ENCODE measurements at places on chromosomes 11 and 22.

DNA sequence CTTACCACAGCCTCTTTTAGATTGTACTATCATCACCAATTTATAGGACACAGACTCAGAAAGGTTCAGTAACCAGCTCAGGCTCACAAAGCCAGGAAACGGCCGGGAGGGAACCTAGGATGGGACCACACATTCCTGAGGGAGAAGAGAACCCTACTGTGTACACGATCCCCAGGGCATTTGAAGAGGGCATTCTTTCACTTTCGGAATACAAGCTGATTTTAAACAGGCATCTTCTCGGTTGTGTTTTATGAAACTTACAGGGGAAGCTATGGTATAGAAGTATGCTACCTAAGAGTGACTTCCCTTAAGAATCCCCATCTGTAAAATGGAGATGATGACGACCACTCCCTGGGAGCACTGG lies 19.0 kb downstream of the SMCO4 start:
- no peak for DNase-seq

- DNase-seq, result no peak
Measured at GRCh38 chr11:75689863-75690609, 21.2 kb upstream of the MAP6 start.

- DNase-seq, result no peak
Measured at GRCh38 chr11:119110439-119110838, 3.3 kb downstream of the C2CD2L start.

DNA sequence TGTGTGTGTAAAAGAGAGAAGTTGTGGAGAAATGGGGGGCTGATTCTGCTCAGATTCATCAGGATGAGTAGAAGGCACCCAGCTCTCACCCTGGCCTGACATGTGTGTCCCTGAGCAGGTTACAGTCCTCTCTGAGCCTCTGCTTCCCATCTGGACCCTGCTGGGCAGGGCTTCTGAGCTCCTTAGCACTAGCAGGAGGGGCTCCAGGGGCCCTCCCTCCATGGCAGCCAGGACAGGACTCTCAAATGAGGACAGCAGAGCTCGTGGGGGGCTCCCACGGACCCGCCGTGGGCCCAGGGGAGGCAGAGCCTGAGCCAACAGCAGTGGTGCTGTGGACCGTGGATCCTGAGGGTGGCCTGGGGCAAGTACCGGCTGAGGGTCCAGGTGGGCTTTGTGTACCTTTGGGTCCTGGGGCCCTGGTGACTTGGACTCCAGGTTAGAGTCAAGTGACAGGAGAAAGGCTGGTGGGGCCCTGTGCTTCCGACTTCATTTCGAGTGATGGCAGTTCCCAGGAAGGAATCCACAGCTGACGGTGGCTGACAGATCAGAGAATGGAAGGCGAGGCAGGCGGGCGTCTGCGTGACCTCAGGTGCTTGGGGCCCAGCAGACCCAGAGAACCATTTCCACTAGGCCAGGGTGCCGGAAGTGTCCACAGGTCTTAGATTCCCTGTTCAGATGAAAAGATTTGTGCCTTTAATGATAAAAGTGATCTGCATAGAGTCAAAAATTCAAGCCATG lies 21.9 kb downstream of the NEAT1 start:
- DNase-seq, result no peak

DNA sequence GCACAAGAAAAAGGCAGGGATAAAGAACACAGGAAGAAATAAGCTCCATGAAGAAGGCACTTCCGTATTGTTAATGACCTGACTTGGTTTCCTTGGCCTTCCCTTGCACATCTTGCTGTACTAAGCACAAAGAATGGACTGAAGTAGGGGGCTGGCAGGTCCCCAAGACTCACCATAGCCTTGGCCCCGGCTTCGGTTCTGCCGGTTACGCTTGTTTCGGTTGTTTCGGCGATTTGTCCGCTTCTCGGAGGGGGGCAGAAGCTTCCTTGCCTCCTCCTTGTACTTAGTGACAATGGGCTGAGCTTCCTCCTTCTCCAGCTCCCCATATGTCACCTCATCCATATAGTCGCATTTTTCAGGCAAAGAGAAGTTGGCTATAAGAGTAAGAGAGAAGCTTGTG lies 9.3 kb downstream of the GNG3 start:
- no peak for DNase-seq

- DNase-seq, result peak; percentile 50
Measured at GRCh38 chr11:102666331-102666957, 39.1 kb downstream of the MMP27 start.

DNA sequence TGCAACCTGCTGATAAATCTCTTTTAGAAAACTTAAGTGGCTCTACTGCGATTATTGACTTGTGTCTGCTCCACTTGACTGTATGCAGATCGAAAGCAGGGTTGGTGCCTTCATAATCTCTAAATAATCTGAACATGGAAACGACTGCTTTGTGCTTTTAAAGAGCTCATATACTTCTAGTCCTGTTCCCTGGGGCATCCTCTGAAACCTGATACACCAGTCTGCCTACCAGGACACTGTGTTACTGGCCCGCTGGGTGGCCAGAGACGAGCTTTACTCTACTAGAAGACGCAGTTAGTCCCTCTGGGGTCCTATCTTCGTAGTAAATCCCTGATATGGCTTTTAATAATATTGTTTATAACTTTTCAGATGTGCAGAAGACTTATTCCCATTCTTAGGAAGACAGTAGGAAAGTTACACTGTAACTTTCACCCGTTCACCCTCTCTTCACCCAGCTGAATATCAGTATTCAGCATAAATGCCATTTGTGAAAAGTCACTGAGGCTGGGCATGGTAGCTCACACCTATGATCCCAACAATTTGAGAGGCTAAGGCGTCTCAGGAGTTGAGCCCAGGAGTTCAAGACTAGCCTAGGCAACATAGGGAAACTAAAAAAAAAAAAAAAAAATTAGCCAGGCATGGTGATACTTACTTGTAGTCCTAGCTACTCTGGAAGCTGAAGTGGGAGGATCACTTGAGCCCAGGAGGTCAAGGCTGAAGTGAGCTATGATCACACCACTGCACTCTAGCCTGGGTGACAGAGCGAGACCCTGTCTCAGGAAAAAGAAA lies 9.0 kb upstream of the HTR3B start:
- DNase-seq, result no peak

DNA sequence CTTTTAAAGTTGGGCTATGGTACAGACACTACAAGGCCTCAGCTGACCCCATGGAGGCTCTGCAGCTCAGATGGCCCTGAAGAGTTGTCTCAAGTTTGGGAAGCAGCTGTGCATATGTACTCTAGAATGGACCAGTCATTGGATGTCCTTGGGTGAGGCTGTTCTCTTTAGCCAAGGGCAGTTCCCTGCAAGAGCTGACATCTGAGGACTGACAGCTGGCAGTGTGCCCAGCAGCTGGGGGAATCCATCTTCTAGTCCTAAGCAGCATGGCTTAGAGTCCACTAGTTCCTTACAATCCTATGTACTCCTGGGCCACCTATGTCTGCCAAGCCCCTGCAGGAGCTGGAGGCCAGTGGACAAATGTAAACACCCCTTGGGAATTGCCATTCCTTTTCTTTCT lies 76.5 kb downstream of the C11orf91 start:
- no peak for DNase-seq

GRCh38 chr11:86179646-86180064 lies 64.9 kb upstream of the EED start:
- no peak for DNase-seq

DNA sequence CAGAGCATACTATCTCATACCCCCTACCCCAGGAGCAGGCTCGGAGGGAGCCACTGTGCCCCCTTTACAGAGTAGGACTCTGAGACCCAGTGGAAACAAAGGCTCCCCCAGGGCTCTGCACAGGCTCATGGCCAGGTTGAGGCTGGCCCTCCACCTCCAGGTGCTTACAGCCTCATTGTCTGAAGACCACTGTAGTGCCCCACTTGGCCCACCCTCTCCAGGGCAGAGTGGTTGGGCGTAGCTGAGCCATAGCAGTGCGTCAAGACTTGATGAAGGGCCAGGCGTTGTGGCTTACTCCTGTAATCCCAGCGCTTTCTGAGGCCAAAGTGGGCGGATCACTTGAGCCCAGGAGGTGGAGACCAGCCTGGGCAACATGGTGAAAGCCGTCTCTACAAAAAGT lies 1.7 kb downstream of the ANKRD13D start:
- DNase-seq, result no peak

DNA sequence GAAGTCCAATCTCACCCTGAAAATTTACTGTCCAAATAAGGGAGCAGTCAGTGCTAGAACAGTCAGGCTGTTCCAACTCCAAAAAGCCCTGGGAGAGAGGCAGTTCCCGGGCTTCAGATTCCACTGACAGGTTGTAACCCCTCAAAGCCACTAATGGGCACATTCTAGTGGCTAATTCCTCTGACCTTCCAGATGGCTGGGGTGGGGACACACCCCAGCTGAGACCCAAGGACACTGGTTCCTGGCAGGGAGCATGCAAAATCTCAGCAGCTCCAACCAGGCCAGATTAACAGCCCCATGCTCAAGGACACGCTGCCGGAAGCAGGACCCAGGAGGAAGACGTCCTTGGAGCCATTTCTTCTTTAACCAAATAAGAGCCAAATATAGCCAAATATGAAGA lies 92.7 kb downstream of the RPL27A start:
- DNase-seq, result no peak

- no peak for DNase-seq
Measured at GRCh38 chr11:1779806-1780699, 16.3 kb upstream of the CTSD start.

- DNase-seq, result no peak
Measured at GRCh38 chr11:46265764-46266163, 11.7 kb upstream of the CREB3L1 start.

GRCh38 chr11:25483915-25484635 lies 847.9 kb upstream of the ANO3 start:
- no peak for DNase-seq

DNA sequence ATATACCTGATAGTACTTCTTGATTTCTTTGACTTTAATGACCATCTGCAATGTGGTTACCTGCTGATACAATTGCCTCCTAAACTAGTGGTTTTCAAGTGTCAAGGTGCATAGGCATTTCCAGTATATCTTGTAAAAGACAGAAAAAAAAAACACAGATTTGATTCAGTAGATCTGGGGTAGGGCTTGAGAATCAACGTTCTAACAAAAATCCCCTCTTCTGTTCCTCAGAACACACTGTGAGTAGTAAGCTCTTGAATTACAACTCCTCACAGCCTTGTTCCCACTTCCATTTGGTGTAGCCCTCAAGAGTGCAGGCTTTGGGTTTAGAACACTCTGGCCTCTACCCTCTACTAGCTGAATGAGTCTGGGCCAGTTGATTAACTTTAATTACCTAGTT lies 78.0 kb upstream of the CTSC start:
- DNase-seq, result no peak

GRCh38 chr11:128926437-128927107 lies 16.1 kb downstream of the TP53AIP1 start:
- DNase-seq, result no peak

DNA sequence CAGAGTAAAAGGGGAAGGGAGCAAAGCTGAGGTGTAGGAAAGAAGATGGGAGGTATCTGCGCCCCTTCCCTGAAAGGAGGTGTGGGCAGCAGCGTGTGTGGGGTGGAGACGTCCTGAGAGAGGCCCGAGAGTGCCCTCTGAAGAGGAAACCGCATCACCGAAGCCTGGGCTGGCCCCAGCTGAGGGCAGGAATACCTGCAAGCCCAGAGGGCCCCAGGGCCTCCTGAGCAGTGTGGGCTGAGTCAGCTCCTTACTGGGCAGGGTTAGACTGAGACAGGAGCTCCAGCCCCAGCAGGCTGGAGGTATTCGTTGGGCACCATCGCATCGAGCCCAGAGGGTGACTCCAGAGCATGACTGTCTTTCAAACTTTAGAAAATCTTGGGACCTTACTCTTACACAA lies 534.0 kb upstream of the B3GAT1 start:
- no peak for DNase-seq

DNA sequence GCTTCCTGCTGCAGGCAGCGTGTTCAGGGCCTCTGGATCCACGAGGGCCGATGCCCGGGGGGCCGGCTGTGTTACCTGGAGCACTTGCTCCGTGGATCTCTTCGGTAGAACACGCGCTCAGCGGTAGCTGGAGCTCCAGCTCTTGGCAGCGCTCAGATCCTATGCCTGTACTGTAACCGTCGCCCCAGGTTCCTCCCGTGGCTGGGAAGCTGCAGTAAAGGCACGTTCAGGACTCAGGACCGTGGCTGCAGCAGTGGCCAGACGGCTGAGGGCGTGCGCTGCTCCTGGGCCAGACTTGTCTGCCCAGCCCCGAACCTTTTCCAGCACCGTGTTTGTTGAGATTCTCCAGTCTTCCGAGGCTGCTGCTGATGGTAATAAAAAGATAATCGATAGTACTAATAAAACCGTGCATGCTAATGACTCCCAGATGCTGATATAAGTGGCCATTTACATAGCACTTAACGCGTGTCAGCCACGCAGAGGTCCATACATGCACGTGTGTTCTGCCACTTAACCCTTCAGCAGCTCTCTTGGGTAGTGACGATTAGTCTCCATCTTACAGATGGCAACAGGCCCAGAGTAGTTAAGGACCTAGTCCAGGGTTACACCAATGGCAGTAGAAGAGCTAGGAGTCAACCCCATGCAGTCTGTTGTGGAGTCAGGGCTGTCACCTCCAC lies 1.4 kb downstream of the MOV10L1 start:
- no peak for DNase-seq

DNA sequence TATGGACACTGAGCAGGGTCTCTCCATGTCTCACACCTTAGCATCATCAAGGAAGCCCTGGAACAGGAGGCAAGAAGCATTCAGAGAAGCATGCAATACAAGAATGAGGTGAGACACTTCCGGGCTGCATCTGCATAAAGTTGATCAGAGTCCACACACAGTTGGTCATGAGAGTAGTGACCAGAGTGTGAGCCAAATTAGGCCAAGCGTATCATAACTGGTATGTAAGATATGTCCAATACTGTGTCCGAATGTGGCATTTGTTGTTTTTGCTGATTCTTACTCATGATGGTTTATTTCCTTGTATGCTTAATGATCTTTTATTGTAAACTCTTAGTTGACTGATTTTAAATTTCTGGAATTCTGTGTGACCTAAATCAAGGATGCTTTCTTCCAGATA lies 315.7 kb downstream of the INSC start:
- DNase-seq, result no peak

- no peak for DNase-seq
Measured at GRCh38 chr11:61773356-61773755, 19.0 kb downstream of the TMEM258 start.

GRCh38 chr11:88521399-88521798 lies 183.9 kb upstream of the CTSC start:
- DNase-seq, result no peak

All from NCI-H774 (cell line).